ENCODE measurements at places on chromosomes 6 and 20.
A peak's percentile ranks its signal among the peaks of the same experiment; 100 is the strongest.

GRCh38 chr6:43934803-43935602 lies 165.0 kb downstream of the VEGFA start:
- no peak for DNase-seq

DNA sequence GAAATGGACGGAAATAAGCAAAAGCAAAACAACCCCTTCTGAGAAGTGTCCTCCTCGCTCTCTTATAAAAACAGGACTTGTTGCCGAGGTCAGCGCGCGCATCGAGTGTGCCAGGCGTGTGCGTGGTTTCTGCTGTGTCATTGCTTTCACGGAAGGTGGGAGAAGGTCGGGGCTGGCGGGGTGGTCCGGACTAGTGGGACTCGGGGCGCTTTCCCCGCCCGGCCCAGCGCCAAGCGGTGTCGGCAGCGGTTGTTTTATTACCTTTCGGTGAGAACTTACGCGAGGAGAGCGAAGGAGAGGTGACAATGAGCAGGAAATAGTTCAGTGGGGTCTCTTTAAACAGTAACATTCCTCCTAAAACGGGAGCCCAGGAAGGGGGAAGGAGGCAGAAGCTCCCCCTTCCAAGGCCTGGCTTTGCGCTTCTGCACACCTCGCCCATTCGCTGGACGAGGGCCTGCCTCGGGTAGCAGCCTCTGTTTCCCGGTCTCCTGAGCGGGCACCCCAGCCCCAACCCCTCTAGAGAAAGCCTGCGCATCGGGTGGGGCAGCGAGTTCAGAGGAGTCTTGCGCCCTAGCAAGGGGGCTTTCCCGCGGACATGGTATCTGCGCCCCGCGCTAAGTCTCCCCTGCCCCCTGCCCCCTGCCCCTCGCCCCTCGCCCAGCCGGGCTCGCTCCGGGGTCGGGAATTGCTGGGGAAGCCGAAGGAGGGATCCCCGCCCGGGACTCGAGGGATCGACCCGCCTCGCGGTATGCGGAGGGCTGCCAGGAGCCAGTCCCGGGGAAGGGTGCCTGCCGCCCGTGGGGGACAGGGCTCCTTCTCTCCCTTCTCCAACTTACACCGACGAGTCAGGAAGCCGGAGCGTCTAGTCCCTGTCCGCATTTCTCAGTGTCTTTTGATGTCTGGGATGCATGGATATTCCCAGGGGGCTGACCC lies 1.2 kb upstream of the TBXT start:
- DNase-seq: no peak

DNA sequence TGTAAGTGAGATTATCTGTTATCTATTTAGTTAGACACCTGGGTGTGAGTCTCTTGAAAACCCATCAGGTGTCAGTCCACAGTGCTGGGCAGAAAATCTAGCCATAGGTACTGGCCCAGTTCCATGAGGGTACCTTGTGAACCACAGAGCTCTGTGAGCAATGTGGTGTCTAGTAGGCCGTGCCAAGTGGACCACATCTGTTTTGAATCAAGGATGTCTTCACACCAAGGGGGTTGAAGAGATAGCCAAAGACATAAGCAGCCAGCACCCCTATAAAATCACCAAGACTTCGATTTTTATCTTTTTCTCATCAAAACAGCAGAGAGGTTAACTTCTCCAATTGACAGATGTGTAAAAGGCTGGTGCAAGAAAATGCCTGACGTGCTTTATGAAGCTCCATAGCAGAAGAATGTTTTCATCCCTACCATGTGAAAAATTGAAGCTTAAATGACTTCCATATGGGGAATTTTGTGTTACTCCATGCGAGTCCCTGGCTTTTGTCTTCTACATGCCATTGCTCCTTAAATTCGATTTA lies 368.7 kb downstream of the HAO1 start:
- DNase-seq: no peak

DNA sequence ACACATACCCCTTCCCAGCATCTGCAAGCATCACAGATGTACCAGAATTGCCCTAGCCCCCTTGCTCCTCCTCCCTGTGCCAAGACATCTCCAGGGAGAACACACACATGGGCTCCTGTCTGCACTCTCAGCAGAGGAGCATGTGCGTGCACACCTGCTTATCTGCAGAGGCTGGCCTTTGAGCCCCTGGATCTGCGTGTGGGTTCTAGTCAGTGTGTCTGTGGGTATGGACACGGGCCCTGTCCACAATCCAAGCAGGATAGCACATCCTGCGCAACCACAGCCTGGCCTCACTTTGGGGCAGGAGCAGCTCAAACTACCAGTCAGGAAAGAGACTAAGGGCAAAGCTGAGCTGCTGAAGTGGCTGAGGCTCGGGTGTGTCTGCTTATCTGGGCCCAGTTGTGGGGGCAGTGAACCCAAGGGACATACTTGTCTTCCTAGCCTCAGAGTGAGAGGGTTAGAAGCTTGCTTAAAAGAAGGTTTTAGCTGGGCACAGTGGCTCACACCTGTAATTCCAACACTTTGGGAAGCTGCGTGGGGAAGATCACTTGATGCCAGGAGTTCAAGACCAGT lies 41.0 kb downstream of the HM13 start:
- no peak for DNase-seq

DNA sequence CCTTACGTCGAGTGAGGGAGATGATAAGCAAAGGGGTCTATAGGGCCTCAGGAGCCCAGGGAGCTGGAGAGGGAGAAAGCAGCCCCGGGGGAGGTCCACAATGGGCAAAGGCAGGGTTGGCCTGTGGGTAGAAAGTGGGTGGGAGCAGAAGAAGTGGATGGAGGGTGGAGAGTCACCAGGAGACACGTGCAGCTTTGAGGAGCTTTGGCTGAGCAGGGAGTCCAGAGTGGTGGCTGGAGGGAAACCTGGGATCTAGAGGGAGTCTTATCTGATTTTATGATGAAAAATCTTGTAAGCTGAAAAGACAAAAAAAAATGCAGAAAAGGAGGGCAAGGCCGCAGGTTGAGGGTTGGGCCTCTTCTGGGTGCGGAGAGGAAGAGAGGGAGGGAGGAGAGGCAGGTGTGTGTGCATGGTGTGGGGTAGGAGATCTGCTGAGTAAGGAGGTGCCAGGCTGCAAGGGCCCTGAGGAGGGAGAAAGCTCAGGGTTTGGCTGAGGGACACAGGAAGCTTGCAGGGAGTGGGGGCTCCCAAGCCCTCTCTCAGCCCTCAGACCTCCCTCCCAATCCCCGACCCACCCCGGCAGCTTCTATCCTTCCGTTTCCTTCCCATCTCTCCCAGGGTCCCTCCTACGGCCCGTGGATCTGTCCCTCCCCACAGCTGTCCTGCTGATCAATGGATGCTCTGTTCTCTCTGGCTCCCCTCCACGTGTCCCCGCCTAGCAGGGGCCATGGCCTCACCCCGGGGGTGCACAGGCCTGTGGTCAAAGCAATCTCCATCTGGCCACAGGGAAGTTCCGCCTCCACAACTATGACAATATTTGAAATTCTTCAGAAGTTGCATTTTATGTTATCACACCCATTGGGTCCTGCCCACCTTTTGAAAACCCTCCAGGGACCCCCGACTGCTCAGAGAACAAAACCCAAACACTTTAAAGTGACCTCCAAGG lies 17.1 kb upstream of the BPI start:
- no peak for DNase-seq

GRCh38 chr6:158834675-158835385 lies 15.7 kb upstream of the EZR start:
- no peak for DNase-seq

- DNase-seq: no peak
Observed at GRCh38 chr20:51223183-51223720, 200.3 kb upstream of the KCNG1 start.

- DNase-seq: no peak
Observed at GRCh38 chr6:45531999-45532595, 154.4 kb upstream of the SUPT3H start.

DNA sequence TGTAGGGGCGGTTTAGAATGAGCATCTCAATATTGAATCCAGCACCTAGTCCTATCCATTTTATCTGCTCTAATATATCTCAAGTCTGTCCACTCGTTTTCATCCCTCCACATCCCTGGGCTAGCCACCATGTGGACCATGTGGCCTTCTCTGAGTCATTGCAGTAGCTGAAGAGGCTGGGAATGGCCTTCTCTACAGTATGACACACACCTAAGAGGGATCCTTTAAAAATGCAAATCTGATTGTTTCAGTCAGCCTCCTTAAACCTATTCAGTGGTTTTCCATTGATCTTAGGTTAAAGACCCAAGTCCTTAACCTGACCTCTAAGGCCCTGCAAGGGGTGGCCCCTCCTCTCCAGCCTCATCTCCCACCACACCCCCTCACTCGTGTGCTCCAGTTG lies 9.4 kb downstream of the RING1 start:
- no peak for DNase-seq

- no peak for DNase-seq
Observed at GRCh38 chr6:154923199-154923869, 71.8 kb upstream of the TIAM2 start.

GRCh38 chr6:166786704-166787293 lies 159.7 kb upstream of the RPS6KA2 start:
- DNase-seq: peak; percentile 66

- no peak for DNase-seq
Observed at GRCh38 chr6:45479834-45480751, 102.4 kb upstream of the SUPT3H start.

DNA sequence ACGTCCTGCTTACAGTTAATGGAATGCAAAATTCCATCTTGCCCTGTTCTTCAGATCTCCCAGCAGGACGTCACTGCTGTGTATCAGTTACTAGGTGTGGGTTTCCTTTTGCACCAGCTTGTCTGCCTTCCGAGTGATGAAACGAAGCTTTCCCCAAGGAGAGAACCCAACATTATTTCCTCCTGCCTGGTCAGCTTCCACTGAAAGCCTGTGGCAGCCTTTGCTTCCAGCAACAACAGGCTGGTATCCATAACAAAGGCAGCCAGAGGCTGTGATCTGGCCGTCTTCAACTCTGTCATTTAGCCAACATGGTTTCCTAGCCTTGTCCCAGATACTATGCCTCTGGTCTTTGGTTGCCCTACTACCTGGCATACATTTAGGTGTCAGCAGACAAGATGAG lies 78.9 kb upstream of the HEY2 start:
- DNase-seq: no peak

- DNase-seq: no peak
Observed at GRCh38 chr20:55437798-55438415, 567.4 kb downstream of the CBLN4 start.

DNA sequence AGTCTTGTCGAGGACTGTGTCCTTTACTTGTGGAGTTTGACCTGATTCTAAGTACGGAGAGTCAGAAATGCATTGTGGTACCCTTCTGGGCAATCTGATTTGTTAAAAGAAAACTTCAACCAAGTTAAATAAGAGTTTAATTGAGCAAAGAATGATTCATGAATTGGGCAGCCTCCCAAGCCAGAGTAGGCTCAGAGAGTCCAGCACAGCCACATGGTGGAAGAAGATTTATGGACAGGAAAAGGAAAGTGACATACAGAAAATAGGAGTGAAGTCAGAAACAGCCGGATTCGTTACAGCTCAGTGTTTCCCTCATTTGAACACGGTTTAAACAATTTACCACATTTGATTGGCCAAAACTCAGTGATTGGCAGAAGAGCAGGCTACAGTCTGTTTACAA lies 329.2 kb downstream of the DHX35 start:
- DNase-seq: no peak

GRCh38 chr20:844473-845225 lies 11.1 kb downstream of the FAM110A start:
- peak; percentile 89 for DNase-seq

GRCh38 chr20:437787-438486 lies 24.4 kb downstream of the TBC1D20 start:
- no peak for DNase-seq

DNA sequence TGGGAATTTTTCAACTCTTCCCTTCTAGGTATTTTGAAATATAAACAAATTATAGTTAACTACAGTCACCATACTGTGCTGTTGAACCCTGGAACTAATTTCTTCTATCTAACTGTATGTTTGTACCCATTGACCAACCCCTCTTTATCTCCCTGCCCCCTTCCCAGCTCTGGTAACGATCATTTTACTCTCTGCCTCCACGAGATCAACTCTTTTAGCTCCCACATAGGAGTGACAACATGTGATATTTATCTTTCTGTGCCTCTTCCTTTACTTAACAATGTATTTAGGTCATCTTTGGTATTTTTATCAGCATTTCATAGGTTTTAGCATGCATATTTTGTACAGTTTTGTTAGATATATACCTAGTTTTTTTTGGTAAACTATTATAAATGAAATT lies 45.9 kb downstream of the ASXL1 start:
- no peak for DNase-seq

- no peak for DNase-seq
Observed at GRCh38 chr6:110614586-110614985, 138.2 kb upstream of the SLC22A16 start.

DNA sequence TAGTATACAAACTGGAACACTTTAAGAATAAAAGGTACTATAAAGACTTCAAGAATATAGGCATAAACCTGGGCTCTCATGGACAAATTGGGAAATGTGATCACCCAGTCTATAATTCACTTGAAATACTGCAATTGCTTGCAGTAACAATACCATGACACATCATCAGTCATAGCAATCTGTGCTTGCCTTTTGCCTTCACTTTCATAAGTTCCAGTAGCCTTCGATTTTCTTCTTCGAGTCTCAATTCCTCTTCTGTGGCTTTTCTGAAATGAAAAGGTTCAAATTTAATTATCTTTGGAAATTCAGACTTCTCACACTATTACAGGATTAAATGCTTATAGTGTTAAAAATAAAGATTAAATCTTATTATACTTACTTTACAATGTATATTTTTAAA lies 96.3 kb upstream of the ZBTB24 start:
- DNase-seq: no peak

- DNase-seq: no peak
Observed at GRCh38 chr6:49464691-49465090, 1.5 kb downstream of the CENPQ start.

DNA sequence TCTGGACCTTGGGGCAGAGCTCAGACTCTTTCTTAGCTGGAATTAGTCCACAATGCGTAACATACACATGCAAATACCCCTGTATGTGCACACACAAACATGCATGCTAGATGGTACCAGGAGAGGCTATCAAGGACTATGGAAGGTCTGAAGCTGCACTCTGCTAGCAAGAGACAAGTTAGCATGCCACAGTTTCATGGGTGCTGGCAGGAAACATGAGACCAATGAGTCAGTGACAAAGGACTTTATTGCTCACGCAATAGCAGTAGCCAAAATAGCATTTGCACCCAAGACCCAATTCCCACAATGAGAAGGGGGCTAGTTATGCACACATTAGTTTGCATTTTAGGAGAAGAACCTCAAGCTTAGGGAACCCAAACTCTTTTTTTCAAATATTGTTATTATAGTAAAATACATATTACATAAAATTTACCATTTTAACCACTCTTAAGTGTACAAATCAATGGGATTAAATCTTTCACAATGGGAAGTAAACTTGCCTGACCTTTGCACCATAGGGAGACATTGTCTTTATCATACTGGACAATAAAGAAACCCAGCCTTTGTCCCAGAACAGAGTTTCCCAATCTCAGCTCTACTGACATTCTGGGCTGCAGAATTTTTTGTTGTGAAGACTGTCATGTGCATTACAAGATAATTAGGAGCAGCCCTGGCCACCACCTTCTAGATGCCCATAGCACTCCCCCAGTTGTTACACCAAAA lies 69.1 kb downstream of the NRSN1 start:
- no peak for DNase-seq

- no peak for DNase-seq
Observed at GRCh38 chr6:106716966-106717365, 87.6 kb downstream of the QRSL1 start.

- no peak for DNase-seq
Observed at GRCh38 chr6:167547751-167548150, 222.9 kb downstream of the TTLL2 start.

Measured in hematopoietic multipotent progenitor cell treated with erythropoietin and hydrocortisone succinate and interleukin-3 and kit ligand, for 17 days (in vitro differentiated cells).